ENCODE measurements at places on chromosomes 4 and X.
A peak's percentile ranks its signal among the peaks of the same experiment; 100 is the strongest.

GRCh38 chr4:16914208-16914607, 15.8 kb upstream of the LDB2 start:
- DNase-seq = no peak

DNA sequence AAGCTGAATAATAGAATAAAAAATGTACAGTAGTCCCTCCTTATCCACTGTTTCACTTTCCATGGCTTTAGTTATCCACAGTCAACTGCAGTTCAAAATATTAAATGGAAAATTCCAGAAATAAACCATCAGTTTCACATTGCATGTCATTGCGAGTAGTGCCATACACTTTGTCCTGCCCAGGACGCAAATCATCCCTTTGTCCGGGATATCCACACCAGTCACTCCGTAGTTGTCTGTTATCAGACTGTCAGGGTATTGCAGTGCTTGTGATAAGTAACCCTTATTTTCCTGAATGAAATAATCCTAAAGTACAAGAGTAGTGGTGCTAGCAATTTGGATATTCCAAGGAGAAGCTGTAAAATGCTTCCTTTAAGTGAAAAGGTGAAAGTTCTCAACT, 271.3 kb downstream of the DKK2 start:
- no peak for DNase-seq

DNA sequence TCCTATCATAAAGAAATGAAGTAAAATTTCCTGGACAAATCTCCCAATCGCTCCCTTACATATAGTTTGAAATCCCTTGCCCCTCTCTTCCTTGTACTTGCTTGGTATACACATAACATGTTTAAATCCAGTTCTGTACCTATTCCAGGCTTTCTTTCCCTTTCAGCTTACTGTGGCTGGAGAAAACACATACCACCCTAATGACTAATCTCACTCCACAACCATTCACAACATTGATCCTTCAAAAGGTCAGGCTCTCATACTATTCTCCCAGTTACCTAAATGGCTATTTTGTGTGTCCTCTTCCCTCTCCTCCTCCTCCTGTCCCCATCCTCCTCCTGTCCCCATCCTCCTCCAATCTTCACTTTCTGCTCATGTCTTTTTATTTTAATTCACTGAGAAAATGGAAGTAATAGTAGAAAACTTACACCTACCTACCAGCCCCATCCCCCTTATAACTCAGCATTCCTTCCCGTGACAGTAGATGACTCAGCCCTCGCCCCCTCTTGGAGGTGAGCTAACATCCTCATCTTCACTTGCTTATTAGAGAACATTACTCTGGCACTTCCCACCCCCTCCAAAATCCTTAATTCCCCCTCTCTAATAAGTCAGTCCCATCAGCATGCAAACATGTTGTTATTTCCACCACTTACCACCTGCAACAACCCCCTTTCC, 77.5 kb downstream of the IL15 start:
- no peak for DNase-seq

GRCh38 chr4:182880387-182881356, 36.5 kb downstream of the DCTD start:
- no peak for DNase-seq

DNA sequence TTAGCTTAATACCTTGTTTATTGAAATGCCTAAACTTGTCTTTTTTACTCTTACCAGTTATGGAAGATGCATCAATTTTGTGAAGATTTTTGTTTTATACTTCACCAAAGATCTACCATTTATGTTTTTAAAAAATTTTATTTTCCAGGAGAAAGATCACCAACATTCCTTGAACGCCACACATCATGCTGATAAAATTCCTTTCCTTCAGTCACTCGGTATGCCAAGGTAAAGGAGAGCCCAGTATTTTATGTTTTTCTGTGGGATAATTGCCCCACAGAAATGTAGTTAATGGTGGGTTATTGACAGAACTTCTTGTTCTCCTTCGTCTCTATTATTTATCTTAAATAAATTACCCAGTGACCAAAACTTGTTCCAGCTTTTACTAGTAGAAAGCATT, 217.0 kb downstream of the GC start:
- no peak for DNase-seq

DNA sequence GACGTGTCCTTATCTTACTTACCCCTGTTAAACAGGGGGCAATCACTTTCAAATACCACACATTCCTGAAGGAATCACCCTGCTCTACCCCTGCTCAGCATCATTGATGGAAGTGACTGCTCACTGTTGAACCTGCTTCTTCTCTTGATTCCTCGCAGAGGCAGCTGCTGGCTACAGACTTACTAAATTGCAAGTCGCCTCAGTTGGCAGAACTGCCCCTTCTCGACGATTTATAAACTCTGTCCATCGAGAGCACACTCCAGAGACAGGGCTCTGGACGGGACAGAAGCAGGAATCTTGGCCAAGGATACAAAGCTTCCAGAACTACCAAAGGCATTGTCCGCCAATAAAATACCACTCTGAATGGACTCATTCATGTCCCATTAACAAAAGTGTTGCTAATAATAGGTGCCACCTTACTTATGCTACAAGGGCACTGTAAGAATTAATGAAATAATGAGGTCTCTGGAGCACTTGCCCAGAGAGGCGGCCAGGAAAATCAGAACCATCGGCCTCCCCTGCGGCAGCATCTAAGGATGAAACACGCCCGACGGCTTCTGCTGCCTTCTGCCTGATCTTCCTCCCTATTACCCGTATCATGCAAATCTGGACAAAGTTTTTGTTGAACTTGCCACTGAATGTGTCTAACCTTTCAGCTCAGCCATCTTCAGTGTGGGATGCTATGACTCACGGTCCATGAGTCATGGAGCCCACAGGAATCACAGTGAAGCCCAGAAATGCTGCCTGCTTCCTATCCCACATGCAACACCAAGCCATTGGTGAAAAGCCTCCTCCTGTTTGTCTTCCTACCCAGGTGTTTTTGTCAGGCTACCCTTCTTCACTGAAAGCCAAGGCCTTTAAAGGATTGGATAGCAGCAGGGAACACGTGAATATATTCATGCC, 164.9 kb downstream of the MAML3 start:
- peak; percentile 85 for DNase-seq

GRCh38 chr4:152165146-152165545, 370.7 kb downstream of the FBXW7 start:
- no peak for DNase-seq

DNA sequence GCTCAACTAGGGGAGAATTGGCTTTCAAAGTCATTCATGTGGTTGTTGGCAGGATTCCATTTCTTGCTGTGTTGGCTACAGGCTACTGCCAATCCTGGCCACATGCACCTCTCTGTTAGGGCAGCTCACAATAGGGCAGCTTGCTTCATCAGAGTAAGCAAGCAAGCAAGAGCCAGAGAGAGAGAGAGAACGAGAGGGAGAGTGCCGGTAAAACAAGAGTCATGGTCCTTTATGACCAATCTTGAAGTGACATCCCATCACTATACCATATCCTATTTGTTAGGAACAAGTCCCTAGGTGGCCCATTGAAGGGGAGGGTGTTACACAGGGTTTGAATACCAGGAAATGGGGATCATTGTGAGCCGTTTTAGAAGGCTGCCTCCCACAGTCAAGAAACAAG, 33.0 kb upstream of the TLR2 start:
- peak; percentile 61 for DNase-seq

DNA sequence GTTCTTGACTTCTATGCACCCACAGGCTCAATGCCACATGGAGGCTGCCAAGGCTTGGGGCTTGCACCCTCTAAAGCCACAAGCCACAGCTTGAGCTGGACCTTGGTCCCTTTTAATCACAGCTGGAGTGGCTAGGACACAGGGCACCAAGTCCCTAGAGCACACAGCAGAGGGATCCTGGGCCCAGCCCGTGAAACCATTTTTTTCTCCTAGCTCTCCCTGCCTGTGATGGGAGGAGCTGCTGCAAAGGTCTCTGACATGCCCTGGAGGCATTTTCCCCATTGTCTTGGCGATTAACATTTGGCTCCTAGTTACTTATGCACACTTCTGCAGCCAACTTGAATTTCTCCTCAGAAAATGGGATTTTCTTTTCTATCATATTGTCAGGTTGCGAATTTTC, 410.9 kb downstream of the GRID2 start:
- DNase-seq = no peak

- peak; percentile 79 for DNase-seq
Measured at GRCh38 chr4:136864604-136865185, 667.6 kb downstream of the PCDH18 start.

DNA sequence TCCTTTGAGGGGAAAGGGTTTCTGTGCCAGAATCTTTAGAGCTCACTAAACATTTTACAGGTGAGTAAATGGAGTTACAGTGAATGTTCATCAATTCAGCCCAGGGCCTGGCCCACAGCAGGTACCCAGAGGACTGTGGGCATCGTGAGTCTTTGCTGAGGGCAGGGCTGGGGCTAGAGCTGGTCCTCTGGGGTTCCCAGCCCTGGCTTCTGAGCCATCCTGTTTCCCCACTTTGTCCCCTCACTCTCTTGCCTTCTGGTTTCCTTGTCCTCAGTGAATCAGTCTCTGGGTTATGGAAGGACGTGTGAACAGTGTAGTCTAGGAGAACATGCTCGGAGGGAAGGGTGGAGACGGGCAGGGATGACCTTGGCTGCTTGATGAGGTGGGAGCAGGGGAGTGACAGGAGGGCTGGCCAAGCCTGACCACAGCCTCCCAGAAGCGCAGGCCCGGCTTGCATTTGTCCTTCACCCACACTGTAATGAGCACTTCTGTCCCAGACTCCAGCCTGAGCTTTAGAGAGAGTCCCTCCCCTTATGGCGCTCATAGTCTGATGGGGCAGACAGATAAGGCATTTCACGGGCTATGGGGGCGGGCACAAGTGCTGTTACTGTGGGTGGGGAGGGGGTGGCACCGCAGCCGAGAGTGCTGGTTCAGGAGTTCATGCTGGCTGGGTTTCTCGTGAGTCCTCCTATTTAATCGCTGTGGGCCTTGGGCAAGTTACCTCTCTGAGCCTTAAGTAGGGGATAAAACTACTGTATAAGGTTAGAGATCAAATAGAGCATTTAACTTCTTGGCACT, 17.3 kb downstream of the TBC1D14 start:
- peak; percentile 56 for DNase-seq

GRCh38 chr4:127788517-127788916, 6.4 kb downstream of the HSPA4L start:
- peak; percentile 9 for DNase-seq
